ENCODE measurements at places on chromosomes 7 and 10.

DNA sequence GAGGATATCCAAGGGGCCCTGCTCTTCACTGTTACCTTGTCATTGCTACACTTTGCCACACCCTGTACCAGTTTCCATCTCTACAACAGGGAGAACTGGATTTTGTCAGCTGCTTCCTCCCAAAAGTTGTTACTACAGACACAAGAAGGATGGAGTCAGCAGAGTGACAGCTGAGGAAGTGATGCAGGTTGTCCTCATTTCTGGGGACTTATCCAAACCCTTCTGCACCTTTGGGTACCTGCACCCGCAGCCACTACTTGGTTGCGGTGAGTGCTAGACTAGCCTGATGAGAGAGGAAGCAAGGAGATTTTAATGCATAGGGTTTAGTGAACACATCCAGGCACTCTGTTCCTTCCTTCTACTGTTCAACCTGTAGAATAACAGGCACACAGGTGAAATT lies 281.0 kb downstream of the RPS24 start:
- DNase-seq: no peak

DNA sequence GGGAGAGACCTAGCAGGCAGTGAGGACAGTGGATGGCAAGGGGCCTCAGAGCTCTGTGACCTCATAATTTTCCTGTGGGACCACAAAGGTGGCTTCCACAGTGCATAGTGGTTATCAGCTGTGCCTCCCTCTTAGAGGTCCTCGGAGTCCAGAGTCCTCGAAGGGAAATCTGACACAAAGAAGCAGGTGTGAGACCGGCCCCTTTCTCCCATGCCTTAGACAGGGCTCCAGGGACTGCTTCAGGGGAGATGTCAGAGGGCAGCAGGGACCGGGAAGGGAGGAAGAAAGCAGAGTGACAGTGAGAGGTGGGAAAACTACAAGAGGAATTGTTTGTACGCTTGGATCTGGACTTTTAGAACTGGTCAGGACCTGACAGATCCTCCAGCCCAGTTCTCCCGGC lies 66.3 kb downstream of the BAMBI start:
- DNase-seq: no peak

DNA sequence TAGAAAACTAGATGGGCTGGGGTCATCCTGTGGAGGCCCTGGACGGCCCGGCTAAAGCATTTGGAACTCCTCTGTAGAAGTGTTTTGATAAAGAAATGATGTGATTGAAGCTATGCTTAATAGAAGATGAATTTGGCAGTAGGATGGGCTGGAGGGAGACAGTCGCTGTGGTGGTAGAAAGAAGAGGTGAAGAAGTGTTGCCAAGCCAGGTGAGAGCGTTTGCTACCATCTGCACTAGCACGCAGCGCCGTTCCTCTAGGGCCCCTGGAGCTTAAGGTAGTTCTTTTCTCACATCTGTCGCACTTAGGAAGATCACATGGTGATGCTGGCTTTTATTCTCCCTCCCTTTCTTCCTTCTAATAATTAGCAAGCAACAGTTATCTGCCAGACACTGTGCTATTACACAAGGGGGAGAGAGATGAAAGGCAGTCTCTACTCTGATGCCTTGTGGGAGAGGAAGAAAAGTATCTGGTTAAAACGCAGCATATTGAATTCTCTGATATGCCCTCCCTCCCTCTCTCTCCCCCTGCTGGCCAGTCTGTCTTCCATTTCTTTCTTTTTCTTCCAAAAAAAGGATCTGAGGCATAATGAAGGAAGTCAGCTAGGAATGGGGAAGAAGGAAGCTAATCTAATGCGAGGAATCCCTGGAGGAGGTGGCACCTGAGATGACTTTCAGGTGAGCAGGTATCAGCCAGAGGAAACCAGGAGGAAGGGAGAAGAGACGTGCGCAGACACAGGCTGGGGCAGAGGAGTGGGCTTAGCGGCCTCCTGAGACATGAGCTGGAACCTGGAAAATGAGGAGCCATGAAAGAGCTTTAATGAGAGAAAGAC lies 162.3 kb upstream of the KLF14 start:
- no peak for DNase-seq

- no peak for DNase-seq
Observed at GRCh38 chr7:143356414-143357050, 6.0 kb downstream of the FAM131B start.

DNA sequence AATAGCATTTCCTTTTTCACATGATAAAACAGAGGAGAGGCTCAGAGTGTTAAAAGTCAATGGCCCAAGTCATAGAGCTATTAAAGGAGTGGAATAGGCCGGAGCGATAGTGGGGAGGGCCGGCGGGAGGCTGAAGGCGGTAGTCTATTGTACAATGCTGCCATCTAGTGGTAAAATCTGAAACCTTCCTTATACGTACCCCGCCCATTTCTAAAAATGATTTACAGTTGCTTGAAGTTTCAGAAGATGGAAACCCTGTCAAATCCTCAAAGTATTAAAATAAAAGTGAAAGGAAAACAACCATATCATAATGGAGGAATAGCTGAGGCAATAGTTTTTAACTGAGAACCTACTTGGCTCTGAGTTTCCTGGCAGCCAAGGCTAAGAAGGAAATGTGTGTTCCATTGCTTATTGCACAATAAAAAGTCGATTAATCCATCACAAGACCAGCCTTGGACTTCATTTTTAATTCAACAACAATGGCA lies 209.1 kb downstream of the CCSER2 start:
- peak; percentile 34 for DNase-seq

DNA sequence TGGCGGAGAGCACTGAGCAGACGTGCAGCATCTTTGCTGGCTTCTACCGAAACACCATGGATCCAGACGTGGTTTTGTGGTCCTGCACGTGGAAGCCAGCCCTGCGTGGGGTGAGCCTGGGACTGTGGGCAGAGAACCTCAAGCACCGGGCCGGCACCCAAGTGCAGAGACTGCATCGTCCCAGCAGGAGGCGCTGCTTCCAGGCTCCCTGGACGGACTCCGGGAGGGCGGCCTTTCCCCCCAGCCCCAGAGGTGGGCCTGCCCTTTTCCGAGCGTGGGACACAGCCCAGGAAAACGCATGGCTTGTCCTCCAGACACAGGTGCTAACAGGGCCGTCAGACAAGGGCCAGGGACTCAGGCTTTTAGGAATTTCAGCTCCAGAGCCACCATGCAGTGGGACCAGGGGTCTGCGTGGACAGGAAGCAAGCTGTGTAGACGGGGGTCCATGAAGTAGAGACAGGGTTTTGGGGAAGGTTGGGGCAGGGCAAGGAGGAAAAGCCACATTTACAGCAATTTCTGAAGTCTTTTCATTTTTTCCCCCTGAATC lies 303.9 kb downstream of the WDR37 start:
- no peak for DNase-seq

DNA sequence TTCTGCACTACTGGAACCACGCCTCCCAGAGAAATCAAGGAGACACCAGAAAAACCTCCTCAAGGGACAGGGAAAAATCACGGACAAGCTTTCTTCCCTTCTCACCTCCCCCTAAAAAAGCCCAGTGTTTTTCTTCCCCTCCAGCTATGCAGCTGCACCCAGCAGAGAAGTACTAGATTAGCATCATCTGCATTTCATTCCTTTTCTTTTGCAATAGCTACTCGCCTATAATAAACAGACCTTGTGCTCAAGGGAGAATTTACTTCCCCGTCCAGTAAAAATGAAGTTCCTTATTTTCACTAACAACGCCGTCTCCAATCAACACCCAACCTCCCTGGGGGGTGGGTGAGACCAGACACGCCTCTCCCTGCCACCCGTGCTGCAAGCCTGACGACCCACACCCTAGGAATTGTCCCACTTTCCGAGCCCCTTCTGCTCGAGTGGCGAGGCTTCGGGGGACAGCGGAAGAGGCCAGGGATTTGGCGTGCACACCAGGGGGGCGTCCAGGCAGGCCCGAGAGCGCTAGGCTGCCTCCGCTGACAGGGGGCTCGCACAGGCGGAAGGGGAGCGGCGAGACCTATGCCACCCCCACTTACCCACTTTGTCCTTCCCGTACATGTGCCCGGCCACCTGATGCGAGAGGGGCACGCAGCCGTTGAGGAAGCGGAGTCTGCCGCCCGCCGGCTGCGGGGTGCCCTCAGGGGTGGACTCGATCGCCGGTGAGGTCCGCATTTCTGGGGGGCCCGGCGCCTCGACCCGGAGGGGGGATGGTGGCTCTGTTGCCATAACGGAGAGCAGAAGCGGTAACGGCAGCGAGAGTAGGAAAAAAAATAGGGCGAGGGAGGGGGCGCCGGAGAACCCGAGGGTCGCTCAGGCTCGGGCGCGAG lies 625 bp downstream of the IPMK start:
- no peak for DNase-seq
